Panc1 (cell line): ENCODE measurements at places on chromosomes 16 and 17.

DNA sequence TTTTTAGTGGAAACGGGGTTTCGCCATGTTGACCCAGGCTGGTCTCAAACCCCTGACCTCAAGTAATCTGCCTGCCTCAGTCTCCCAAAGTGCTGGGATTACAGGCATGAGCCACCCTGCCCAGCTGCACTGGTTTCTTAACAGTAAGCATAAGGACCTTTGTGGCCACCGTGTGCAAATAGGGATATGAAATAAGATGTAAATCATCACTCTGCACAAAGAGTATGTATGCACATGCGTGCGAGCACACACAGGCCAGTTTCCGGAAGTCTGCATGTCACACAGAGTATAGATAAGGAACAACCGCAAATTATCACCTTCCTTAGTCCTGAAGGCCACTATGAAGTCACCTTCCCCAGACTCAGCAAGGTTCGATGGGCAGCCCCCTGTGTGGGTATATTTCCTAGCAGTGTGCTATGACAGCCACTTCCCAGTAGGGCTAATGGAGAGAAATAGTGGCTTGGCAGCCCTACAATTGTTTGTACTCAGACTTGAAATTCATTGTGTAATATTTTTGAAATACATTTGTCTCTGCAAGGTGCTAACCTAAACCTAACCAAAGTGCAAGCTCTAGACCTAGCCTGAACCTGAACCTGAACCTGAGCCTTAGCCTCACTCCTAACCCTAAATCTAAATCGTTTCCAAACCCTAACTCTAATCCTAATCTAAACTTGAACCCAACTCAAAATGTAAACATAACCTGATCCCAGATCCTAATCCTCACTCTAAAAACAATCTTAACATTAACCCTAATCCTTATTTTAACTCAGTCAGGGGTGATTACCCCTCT, 48.4 kb upstream of the SKAP1 start:
- DNase-seq: no peak

- no peak for DNase-seq
Observed at GRCh38 chr17:35257208-35257659, 14.4 kb downstream of the SLFN5 start.

GRCh38 chr16:23508589-23509440, 1.5 kb downstream of the GGA2 start:
- DNase-seq: no peak

DNA sequence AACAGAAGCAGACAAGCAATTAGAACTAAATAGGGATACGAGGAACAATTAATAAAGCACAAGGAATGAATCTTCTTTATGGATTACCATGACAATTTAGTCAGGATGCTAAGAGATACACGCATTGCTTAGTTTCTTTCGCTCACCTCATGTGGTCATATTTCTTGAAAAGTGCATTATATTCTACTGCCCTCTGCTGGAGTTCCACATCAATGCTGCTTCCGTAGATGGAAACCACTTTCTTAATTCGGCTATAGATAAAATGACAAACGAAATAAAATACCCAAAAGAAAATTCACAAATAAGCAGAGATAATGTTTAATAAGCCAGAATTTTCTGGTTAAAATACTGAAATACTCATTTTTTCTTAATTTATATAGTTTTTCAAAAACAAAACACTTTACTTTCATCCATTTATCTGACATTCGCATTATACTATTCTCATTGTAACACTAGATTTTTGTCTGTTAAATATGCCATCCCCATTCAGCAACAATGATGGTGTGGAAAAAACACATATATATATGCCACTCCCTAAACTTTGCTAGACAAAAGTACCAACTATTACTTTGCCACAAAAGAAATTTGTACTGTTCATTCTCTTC, 22.0 kb upstream of the PHLPP2 start:
- no peak for DNase-seq

DNA sequence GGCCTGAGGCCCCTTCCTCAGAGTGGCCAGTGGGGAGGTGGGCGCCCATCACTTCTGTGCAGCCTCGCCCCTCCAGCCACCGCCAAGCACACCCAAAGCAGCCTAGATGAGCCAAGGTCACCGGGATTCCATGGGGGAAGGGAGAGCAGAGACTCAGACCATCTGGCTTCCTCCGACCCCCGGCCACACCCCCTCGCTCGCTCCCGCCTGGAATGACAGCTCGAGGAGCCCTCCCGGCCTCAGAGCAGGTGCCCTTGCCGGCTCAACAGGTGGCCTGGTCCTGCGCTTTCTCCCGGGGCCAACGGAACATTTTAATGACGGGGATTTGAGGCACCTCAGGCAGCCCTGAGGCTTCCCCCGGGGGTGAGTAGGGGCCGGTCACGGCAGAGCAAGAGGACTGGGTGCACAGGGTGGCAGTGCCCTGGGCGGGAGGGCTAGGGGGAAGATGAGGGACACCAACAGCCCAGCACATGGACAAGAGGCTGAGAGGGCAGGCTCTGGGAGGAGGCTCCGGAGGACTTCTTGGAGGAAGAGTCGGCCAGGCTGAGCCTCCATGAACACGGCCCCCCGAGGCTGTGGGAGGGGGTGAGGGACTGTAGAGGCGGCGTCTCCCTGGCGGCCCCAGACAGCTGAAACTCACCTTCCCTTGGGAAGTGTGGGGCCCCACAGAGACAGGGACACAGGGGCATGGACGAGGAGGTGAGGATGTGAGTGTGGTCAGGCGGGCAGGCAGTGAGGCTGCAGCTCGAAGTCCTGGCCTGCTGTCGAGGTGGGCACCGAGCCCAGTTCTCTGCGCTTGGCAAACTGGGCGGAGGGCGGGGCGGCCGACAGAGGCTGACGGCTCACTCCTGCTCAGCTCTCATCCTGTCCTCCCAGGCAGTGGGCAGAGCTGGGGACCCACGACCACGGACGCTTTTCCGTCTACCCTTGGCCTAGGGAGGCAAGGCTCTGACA, 12.5 kb upstream of the C1QTNF8 start:
- no peak for DNase-seq

DNA sequence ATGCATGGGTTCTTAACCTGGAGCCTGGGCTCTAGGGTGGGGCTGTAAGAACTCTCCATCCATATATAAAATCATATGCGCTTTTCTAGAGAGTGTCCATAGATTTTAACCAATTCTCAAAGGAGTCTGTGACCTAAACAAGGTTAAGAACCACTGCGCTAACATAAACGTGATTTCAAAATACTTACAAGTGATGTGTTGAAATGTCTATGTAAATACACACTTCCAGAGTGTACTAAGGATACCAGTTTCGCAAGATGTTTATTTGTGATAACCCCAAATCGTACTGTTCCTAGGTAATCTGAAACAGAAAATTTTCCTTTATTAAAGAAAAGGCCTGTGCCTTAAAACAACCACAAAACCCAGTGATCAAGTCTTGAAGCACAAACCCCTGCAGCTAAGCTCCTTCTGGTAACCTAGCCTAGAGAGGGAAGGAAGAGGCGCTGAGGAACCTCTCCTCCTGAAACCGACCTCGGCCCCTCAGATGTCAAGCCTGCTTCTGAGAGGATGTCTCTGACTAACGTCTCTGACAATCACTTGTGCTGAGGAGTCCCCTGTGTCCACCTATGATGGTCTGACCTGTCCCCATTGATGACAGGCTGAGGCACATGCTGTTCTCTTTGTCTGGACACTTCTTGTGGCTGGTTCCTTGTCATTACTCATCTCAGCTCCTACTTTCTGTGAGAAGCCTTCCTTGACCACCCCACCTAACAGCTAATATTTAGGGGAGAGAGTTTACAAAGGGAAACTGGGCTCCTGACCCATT, 32.2 kb downstream of the SNN start:
- DNase-seq: no peak

GRCh38 chr17:75508931-75509361, 6.4 kb downstream of the CASKIN2 start:
- no peak for DNase-seq

- no peak for DNase-seq
Observed at GRCh38 chr17:7855660-7856010, 769 bp downstream of the TMEM88 start.

- DNase-seq: no peak
Observed at GRCh38 chr17:74730491-74731346, 6.3 kb upstream of the RAB37 start.

- no peak for DNase-seq
Observed at GRCh38 chr16:29831490-29831889, 11.2 kb downstream of the MVP start.

GRCh38 chr17:77926981-77927380, 31.5 kb upstream of the TNRC6C start:
- no peak for DNase-seq

DNA sequence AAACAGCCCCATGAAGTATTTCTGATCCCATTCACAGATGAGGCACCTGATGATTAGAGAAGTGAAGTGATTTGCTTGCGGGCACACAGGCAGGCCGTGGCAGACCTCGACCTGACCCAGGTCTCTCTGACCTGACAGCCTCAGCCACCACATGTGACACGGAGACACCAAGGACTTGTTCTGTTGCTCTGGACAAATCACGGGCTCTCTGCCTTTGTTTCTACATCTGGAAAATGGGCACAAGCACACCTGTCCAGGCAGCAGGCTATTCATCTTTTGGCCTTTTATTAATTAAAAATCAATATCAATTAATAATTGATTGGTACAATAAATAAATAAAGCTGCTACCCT, 3.4 kb downstream of the MAP3K14 start:
- DNase-seq: no peak

DNA sequence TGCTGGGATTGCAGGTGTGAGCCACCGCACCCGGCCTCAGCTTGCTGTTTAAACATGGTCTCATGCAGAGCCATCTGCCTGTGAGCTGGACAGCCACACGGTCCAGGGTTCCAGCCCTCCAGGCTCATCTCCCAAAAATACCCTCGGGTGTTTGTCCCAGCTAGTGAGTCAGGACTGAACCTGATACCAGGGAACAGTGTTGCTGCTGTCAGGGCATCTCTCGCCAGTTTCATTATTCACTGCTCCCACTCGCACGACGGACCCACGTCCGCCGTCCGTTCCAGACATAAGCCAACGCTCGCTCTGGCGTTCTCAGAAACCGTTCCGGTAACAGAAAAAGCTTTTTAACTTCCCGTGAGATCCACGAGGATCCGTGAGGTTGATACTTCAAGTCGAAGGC, 77.6 kb downstream of the NXN start:
- DNase-seq: no peak

DNA sequence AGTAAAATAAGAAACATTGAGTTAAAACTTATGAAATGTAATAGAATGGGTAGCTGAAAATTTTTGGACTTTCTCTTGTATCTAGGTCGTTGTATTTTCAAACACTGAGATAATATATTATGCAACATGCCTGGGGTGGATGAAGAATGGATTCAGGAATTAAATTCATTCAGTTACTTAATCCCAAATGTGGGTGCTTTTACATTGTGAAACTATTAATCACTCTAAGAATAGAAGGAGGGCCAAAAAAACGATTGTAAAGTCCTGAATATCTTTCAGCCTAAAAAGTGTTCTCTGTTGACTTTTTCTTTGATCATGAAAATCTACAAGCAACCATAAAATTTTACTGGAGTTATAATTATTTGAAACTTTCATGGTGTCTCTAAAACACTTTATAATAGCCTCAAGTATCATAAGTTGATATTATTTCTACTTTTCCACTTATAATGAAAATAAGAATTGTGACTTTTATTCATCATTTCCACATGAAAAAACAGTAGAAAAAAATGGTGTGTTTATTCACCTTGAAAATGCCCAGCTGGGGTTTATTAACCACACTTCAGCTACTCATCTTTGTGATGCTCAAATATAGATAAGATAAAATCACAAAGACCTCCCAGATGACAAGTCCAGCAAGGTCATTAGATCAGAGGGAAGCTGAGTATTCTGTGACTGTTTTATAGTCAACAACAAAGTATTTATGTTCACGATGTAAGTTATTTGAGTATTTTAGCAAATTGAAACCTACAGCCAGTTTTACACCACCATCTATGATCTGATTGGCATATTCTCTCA, 619.9 kb upstream of the SOX9 start:
- no peak for DNase-seq

DNA sequence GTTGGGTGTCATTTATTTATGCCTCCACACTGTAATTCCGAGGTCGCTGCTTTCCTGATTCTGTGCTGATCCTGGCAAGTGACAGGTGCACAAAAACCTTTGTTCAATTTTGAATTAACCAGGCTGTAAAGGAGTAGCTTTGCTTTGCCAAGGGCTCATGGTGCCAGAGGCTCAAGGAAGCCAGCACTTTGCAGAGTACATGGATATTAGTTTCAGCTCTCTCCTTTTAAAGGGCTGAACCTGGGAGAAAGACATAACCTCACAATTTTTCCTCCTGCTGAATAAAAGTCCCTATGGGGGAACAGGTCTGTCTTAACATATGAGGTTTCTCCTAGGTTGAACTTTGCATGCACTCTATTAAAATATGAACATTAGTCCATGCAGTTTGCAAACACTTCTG, 227.6 kb upstream of the WSB1 start:
- no peak for DNase-seq

- DNase-seq: no peak
Observed at GRCh38 chr17:11921296-11921695, 76.0 kb downstream of the ZNF18 start.

DNA sequence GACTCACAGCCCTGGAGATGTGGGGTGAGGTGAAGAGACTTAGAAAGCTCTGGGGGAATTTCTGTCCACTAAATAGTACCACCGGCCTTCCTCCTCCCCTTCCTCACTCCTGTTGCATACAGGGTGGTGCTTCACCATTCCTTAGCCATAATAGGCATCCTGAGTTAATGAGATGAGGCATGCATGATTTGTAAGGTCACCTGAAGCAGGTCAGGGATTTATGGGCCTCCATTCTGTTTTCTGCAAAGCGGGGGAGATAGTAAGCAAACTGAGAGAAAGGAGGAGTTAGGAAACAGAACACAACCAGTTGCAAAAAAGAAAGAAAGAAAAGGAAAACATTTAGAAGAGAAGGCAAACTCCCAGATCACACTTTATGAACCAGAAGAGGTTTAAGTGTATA, 9.3 kb upstream of the MYOCD start:
- no peak for DNase-seq

- no peak for DNase-seq
Observed at GRCh38 chr16:58502217-58502921, 2.4 kb downstream of the NDRG4 start.

- no peak for DNase-seq
Observed at GRCh38 chr17:31490671-31491375, 99.3 kb downstream of the RAB11FIP4 start.

DNA sequence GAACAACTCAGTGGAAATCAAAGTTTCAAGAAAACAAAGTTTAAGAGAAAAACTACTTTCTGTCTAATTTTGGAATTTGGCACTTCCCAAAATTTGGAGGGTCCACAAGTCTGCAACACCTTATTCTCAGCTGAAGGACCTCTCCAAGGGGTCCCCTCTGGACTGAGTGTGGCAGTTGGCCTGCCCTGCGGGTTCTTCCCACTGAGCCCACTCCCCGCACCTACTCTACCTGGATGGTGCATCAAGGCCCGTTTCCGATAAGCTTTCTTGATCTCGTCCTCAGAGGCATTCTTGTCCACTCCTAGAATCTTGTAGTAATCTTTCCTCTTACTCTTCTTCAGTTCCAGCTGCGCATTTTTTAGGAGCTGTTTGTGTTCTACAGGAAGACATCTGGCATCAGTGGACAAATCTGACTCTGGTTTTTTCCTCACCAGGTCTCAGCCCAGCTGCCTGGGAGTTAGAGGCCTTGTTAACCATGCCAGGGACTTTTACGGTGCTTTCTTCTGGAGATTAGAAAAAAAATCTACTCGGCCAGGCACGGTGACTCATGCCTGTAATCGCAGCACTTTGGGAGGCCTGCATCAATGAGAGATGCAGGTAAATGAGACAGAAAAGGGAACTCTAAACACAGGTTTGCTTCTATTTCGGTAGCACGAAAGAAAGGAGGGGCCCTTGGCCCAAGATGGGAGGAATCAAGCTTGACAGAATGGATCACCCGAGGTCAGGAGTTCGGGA, 15.6 kb downstream of the CNP start:
- DNase-seq: no peak

GRCh38 chr16:87931504-87931903, 4.8 kb downstream of the CA5A start:
- no peak for DNase-seq
